Mammary epithelial cell (primary cell): ENCODE measurements at places on chromosomes 2 and 18.

- DNase-seq, result no peak
Measured at GRCh38 chr2:241811952-241812729, 3.1 kb downstream of the NEU4 start.

DNA sequence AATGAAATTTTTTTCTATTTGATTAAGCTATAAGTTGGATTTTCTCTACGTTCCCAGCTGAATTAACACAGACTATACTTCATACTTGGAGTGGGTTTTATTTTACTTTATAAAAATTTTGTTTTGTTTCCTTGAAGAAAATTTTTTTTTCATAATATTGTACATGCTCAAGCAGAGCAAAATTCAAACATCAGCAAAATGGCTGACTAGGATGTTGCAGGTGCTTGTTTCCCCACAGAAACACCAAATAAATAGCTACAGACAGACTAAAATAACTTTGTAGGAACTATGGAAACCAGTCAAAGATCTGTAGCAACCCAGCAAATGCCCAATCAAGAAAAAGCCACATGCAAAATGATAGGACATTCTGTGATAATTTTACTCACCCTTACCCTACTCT, 82.3 kb downstream of the CCDC138 start:
- no peak for DNase-seq

DNA sequence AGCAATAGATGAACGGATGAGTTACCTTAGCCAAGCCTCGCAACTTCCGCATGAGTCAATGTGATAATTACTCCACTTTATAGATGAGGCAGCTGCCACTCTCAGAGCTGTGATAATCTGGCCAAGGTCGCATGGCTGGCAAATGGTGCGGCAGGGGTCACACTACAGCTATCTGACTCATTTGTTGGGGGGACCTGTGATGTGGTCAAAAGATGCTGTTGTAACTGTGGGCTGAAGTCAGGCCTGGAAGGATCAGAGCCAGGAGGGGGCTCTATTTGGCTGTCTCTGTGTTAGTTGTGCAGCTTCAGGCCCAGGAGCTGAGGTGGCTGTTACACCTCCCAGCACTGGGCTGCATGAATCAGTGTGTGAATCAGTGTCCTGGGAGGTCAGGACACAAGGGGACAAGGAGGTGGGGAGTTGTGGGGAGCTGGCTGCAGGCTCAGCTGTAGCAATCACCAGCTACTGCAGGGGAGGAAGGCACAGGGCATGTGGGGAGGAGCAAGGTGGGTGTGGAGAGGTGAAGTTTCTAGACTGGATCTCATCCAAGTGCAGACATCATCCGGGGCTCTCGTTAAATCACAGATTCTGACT, 33.1 kb downstream of the NGEF start:
- peak; percentile 55 for DNase-seq

- DNase-seq, result no peak
Measured at GRCh38 chr2:23551875-23552274, 166.9 kb downstream of the KLHL29 start.

- DNase-seq, result no peak
Measured at GRCh38 chr18:44857744-44858491, 177.2 kb downstream of the SETBP1 start.

DNA sequence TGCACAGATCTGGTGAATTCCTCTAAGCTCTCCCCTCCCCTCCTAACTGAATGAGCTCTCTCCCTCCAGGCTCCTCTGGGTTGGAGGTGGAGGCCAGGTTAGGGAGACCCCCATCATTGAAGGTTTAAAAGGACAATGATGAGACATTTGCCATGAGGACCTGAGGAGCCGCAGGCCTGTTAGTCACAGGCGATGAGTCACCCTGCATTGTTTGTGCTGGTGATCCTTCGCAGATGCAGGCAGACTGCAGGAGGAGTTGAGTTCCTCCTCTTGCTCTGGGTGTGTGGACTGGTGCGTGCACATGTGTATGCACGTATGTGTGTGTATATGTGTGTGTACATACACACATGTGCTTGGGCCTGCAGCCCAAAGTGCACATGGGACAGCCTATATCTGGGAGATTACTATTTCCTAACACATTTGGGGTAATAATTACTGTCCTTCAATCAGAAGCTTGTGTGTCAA, 42.0 kb downstream of the MCFD2 start:
- DNase-seq, result peak; percentile 92

DNA sequence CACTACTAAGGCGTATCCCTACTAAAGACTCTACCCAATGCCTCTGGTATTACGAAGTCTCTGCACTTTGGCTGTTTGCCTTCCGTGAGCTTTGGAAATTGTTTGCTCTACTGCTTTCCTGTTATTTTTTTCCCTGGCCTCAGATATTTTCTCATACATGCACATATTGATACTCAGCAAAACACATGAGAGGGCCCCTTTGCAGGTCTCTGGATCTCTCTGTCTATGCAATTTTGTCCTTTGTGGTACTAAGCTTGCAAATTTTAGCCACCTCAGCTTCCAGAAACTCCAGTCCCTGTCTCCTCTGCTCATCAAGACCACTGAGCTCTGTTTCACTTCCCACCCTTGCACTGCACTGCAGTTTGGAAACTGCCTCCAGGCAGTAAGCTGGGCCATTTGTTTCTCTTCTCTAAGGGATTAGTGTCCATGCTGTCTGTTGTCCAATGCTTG, 46.6 kb downstream of the TAF1B start:
- DNase-seq, result no peak

DNA sequence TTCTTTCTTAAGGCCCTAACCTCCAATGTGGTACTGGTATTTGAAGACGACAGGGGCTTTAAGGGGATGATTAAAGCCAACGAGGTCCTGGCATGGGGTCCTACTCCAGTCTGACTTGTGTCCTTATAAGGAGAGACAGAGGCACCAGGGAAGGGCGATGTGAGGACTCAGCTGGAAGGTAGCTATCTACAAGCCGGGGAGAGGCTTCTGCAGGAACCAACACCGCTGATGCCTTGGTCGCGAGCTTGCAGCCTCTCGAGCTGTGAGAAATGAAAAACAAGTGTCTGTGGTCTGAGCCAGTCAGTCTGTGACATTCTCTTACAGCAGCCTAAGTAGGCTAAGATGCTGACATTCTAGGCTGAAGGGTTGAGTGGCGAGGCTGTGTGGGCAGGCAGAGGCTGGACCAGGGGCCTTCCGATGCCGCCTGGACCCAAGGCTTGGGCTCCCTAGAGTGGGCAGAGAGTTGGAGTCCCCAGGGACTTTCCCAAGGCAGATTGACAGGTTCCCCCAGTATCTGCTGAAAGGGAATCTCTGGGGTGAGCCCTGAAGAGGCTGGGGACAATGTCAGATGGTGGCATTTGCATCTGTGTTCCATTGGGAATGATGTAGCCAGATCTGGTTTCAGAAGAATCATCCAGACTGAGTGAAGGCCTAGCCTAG, 322.9 kb upstream of the HS6ST1 start:
- no peak for DNase-seq
